Endothelial cell (in vitro differentiated cells): ENCODE measurements at places on chromosomes 6 and 20. TPM values are rescaled to one million over a fixed set of nuclear protein-coding genes. Genes with fewer than 3 reads are reported as not detected.

DNA sequence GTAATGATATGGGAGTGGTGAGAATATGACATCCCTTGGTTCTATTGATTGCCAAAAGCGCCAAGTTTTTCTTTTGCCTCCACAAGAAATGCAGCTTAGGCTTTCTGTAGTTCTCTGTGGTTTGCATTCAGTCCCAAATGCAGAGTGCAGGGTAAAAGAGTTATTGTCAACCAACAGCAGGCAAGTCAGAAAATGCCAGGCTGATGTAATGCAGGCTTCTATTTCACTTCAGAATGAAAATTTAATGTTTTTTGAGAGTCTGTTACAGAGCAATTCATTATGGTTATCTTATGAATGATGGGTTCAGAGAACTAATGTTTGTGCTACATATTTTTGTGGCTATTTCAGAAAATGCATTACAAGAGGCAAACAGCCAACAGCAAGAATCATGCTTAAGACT lies 293.5 kb downstream of the CENPW start:
- H3K36me3 ChIP-seq = no peaks in the 10 kb centered on the region
- H3K27ac ChIP-seq = no peak overlapping the region
- no peaks in the 10 kb centered on the region for H3K4me1 ChIP-seq
- no peaks in the 10 kb centered on the region for H3K27me3 ChIP-seq

DNA sequence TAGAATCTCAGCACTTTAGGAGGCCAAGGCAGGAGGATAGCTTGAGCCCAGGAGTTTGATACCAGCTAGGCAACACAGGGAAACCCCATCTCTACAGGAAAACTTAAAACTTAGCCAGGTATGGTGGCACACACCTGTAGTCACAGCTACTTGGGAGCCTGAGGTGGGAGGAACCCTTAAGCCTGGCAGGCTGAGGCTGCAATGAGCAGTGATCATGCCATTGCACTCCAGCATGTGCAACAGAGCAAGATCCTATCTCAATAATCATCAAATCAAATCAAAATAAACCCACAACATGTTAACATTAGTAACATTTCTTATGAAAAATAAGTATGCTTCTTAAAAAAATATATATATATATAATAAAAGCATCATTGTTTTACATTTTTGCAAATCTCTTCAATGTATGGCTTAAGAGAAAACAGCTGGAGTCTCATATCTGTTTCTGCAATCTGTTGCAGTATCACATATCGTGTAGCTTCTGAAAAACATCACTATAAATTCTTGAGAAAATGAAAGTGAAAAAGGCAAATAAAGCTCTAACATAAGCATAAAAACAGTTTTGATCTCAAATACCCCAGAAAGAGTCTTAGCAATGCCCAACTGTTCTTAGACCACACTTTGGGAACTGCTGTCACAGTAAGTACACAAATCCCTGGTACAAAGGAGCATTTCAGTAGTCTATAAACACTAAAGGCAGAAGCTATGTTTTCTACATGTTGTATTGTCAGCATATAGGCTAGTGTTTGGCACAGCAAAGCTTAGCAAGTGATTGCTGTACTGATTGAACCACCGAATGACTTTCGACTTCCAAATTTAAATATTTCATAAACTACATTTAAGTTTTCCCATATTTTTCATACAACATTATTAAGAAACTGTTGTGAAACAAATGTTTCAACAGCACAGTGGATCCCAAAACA lies 8.0 kb downstream of the MMUT start:
- no peaks in the 10 kb centered on the region for H3K36me3 ChIP-seq
- H3K27ac ChIP-seq = no peak overlapping the region
- no peaks in the 10 kb centered on the region for H3K27me3 ChIP-seq
- H3K4me1 ChIP-seq = no peaks in the 10 kb centered on the region

- no peak for DNase-seq
- H3K27ac ChIP-seq = no peak overlapping the region
- H3K27me3 ChIP-seq = peaks cover 4% of the 10 kb centered on the region
Measured at GRCh38 chr6:134079406-134079921, 27.0 kb upstream of the SLC2A12 start.

GRCh38 chr20:40686893-40687292 lies 2.1 kb downstream of the MAFB start:
- peak overlapping the region; percentile 73 for H3K4me3 ChIP-seq
- peaks cover 36% of the 10 kb centered on the region for H3K27me3 ChIP-seq
- DNase-seq = no peak

Gene SCRT2
- total RNA-seq = not detected

GRCh38 chr6:4550227-4550597 lies 226.0 kb upstream of the CDYL start:
- no peak for DNase-seq
- H3K27me3 ChIP-seq = peaks cover 2% of the 10 kb centered on the region
- H3K4me1 ChIP-seq = peaks cover 15% of the 10 kb centered on the region
- H3K36me3 ChIP-seq = peaks cover 8% of the 10 kb centered on the region
- H3K27ac ChIP-seq = no peak overlapping the region
- no peak overlapping the region for H3K4me3 ChIP-seq

GRCh38 chr6:119215309-119215708 lies 134.3 kb downstream of the MAN1A1 start:
- H3K4me3 ChIP-seq = no peak overlapping the region
- H3K36me3 ChIP-seq = peaks cover 4% of the 10 kb centered on the region
- H3K4me1 ChIP-seq = peaks cover 10% of the 10 kb centered on the region
- no peak for DNase-seq
- no peak overlapping the region for H3K27ac ChIP-seq
- H3K27me3 ChIP-seq = peaks cover 1% of the 10 kb centered on the region

Gene IMPG1
- total RNA-seq = not detected

Gene SLC22A1
- 2.7 TPM for total RNA-seq
